Spleen (tissue), 13 donors: ENCODE measurements at places on chromosomes 2 and 18.

DNA sequence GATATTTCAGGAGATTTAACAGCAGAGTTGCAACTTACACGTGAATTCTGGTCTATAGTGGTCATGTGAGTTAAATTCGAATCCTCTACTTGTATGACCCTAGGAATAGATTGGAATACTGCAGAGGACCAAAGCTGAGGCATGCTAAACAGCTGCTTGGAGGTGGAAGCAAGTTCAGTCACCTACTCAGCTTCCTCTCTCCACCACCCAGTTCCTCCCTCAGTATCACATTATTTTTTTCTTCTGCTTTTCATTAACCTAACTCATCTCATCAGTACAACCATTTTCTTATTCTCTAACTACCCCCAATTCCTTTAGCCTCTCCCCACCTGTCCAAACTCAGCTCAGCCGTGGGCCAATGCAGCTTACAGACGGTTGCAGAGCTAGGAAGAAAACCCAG, 385.5 kb downstream of the SETBP1 start:
- H3K27ac ChIP-seq = peak overlapping the region; percentile 59
- no peak for DNase-seq
- H3K36me3 ChIP-seq = no peaks in the 10 kb centered on the region
- H3K27me3 ChIP-seq = no peaks in the 10 kb centered on the region
- H3K4me3 ChIP-seq = no peak overlapping the region

- H3K4me1 ChIP-seq = no peaks in the 10 kb centered on the region
- peaks cover 49% of the 10 kb centered on the region for H3K27me3 ChIP-seq
- H3K36me3 ChIP-seq = no peaks in the 10 kb centered on the region
- H3K27ac ChIP-seq = no peak overlapping the region
Observed at GRCh38 chr2:238912916-238913875, 65.3 kb downstream of the TWIST2 start.

GRCh38 chr2:135005753-135006152, 41.5 kb downstream of the MAP3K19 start:
- H3K4me3 ChIP-seq = no peak overlapping the region
- peaks cover 17% of the 10 kb centered on the region for H3K27me3 ChIP-seq
- peaks cover 6% of the 10 kb centered on the region for H3K4me1 ChIP-seq
- DNase-seq = no peak
- no peaks in the 10 kb centered on the region for H3K36me3 ChIP-seq

DNA sequence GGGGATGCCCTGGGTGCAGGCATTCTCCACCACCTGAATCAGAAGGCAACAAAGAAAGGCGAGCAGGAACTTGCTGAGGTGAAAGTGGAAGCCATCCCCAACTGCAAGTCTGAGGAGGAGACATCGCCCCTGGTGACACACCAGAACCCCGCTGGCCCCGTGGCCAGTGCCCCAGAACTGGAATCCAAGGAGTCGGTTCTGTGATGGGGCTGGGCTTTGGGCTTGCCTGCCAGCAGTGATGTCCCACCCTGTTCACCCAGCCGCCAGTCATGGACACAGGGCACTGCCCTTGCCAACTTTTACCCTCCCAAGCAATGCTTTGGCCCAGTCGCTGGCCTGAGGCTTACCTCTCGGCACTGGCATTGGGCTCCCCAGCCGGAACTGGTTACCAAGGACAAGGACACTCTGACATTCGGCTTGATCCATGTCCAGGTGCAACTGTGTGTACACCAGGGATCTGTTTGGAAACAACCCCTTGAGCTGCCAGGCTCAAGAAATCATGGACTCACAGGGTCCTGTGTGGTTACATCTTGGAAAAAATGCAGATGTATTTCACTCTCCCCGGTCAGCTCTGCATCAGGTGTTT, 31.8 kb downstream of the SLC1A4 start:
- H3K4me3 ChIP-seq = no peak overlapping the region
- H3K27ac ChIP-seq = peak overlapping the region; percentile 10
- H3K27me3 ChIP-seq = no peaks in the 10 kb centered on the region
- H3K4me1 ChIP-seq = peaks cover 35% of the 10 kb centered on the region

DNA sequence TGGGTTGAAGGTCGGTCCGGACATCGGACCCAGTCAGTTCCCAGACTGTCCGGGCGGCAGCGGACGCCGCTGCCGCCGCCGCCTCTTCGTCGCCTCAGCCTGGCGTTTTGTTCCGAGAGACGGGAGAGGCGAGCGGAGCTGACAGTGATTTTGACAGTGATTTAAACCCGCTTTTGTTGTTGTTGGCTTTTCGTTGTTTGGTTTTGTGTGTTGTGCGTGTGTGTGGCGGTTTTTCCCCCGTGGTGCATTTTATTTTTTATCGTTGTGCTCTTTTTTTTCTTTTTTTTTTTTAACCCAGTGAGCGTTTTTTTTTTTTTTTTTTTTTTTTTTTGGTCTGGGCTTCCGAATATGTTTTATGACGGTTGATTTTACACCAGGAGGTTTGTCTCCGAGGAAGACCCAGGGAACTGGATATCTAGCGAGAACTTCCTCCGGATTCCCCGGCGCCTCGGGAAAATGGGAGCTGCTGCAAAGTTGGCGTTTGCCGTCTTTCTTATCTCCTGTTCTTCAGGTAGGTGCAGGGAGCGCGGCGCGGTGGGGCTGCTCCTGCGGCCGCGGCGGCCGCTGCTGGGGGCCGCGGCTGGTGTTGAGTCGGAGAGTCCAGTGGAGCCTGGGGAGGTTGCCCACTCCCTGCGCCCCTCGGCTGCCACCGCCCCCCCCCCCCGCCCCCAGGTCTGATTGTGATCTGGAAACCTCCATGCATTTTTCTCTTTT, at the start of gene ACVR2A:
TSS of gene ACVR2A (plus strand) at position 333 of the 714 bp plus-strand sequence. CDS start at position 457, 124 bp downstream.
- H3K4me3 ChIP-seq = peak within 1 kb of the TSS; percentile 87
- no peaks in the 10 kb centered on the region for H3K36me3 ChIP-seq
- peaks cover 12% of the 10 kb centered on the region for H3K4me1 ChIP-seq
- peak within 1 kb of the TSS; percentile 91 for H3K27ac ChIP-seq

- H3K4me3 ChIP-seq = no peak overlapping the region
- no peak for DNase-seq
Observed at GRCh38 chr18:31710826-31711225, 26.4 kb upstream of the B4GALT6 start.

GRCh38 chr2:234957834-234958135, 6.0 kb downstream of the SH3BP4 start:
- H3K4me3 ChIP-seq = no peak overlapping the region
- no peak overlapping the region for H3K27ac ChIP-seq
- no peaks in the 10 kb centered on the region for H3K36me3 ChIP-seq
- peak; percentile 11 for DNase-seq
- peaks cover 27% of the 10 kb centered on the region for H3K27me3 ChIP-seq
- peaks cover 4% of the 10 kb centered on the region for H3K4me1 ChIP-seq
